ENCODE measurements at places on chromosomes 2 and 18.

- no peak for DNase-seq
These were observed 263.6 kb downstream of the XIRP2 start for GRCh38 chr2:167151894-167152293.

- no peak for DNase-seq
These were observed 5.5 kb downstream of the GCKR start for GRCh38 chr2:27502142-27502541.

DNA sequence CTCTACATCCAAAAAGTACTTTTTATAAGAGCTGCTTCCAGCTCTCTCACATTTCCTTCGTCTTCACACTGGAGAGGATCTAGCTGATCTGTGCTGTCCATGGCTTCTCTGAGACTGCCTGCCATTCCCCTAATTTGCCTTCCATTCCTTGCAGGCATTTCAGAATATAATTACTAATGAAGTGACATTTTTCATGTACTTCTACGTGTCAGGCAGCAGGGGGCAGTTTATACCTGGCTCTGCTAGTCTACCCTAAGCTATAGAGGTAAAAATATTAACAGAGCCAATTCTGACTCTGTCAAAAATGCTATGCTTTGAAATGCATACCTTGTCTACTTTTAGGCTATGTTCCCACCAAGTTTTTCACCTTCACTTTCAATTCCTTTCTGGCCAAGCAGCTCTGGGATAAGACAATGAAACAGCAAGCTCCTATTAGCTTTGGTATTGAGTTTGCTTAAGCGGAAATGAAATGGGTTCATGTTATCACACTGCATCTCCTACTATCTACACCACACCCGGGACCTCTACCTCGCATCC, 81.9 kb downstream of the MEP1B start:
- DNase-seq: no peak

GRCh38 chr2:135258193-135258592, 206.1 kb downstream of the RAB3GAP1 start:
- DNase-seq: no peak

DNA sequence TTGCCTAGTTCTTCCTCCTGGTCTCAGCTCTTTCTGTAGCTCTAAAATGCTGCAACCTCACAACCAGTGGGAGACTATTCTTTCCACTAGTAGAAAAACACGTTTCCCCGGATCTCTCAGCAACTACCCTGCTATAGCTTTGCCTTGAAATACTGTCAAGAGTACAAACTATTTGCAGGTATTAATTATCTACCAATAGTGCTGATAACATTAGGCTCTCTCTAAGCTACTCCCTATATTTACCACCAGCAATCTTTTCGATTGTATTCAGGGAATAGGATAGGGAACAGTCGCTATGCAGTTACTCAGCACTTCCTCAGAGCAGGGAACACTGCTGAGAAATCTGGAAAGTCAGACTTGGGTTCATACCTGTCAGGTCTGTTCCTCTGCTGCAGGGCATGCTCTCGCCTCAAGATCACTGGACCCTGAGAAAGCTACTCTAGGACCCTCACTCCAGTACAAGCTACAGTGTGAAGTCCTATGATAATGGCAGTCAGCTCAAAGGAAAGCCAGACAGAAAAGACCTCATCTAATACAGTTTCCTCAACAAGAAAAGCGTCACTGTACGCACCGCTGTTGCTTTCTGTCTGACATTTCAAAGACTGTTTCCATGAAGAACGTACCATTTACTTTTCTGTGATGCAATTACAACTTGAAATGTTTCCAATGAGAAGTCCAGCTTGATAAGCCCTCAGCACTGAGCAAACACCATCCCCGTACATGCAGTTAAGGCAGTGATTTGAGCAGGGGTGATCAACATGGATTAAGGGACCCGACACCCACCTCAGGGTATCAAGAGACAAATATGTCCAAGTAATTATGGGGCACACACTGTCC, 22.7 kb downstream of the GDF7 start:
- DNase-seq: no peak

GRCh38 chr2:149972066-149972465, 384.5 kb upstream of the MMADHC start:
- no peak for DNase-seq

DNA sequence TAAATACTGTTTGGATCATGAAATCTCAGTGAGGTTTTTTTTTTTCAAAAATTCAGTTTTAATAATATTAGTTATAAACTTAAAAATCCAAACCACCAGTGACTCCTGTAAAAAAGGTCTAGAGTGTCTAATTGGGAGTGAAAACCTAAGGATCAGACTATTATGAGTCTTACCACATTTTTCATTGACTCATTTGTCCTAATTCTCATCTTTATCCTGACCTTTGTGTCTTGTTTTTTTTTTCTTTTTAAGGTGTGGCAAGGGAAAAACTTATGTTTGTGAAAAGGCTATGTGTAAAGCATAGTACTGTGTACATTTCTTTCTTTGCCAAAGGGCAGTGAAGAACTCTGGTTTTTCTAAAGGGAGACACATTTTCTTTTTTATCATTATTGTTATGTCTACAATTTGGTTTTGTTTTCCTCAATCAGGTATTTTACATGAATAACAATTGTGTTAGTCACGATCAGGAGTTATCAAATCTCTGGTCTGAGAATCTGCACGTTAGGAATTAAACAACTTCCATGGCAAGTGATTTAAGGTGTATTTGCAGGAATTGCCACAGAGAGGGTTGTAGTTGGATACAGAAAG, 52.6 kb downstream of the RHBDD1 start:
- DNase-seq: no peak

DNA sequence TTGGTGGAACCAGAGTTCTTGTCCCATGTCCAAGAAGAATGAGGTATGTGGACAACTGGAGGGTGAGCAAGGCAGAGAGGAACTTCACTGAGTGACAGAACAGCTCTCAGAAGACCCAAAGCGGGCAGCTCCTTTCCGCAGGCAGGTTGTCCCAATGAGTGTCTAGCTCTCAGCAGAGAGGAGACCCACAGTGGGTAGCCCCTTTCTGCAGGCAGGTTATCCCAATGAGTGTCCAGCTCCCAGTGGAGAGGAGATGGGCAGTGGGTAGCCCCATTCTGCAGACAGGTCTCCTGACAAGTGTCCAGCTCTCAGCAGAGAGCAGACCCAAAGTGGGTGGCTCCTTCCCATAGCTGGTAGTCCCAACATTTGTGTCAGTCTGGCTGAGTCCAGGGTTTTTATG, 69.6 kb downstream of the SRBD1 start:
- DNase-seq: no peak

DNA sequence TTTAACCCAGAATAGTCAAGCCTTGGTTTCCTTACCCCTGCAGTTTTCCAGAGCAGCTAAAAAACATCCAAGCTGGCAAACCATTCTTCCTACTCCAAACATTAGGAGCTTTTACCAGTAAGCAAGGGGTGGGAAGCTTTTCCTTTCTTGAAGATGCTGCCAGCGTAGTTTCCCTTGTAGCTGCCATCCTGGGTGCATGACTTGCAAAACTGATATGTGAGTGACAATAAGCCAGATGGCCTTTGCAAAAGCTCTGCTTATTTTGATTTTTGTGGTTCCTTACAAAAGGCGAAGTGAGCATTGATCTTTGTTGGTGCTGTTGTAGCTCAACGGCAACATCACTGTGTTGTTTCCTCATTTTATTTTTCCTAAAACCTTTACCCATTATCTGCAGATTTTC, 138.8 kb downstream of the WDSUB1 start:
- no peak for DNase-seq

DNA sequence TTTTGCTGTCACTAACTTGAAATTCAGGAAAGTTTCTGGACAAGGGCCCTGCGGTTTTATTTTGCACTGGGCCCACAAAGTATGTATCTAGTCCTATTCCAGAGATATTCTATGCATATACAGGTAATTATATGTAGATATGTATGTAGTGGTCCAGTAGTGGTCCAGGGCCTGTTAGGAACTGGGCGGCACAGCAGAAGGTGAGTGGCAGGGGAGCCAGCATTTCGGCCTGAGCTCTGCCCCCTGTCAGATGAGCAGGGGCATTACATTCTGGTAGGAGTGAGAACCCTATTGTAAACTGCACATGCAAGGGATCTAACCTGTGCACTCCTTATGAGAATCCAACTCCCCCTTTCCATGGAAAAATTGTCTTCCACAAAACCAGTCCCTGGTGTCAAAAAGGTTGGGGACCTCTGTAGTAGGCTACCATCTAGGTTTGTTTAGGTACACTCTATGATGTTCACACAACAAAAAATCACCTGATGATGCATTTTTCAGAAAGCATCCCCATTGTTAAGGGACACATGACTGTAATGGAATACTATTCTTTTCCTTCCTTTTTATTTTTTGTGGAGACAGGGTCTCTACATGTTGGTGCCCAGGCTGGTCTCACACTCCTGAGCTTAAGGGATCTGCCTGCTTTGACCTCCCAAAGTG, 2.8 kb upstream of the PPP4R3B start:
- no peak for DNase-seq

GRCh38 chr2:119730671-119731177, 29.0 kb upstream of the PTPN4 start:
- peak; percentile 51 for DNase-seq

DNA sequence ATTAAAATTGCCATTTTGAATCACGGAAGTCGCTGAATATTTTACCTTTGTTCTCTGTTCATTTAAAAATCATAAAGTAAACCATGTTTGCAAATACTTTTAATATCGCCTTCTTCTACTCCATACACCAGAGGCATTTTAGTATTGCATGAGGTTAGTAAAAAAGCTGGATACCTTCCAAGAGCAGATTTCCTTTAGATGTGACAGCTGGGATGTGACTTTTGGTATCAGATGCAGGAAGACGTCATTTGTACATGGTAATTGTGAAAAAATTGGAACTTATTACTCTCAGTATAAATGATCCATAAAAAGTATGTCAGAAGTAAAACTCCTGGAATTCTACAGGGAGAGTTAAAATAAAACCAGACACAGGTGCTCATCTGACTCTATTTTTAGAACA, 89.5 kb downstream of the SLC4A10 start:
- no peak for DNase-seq

DNA sequence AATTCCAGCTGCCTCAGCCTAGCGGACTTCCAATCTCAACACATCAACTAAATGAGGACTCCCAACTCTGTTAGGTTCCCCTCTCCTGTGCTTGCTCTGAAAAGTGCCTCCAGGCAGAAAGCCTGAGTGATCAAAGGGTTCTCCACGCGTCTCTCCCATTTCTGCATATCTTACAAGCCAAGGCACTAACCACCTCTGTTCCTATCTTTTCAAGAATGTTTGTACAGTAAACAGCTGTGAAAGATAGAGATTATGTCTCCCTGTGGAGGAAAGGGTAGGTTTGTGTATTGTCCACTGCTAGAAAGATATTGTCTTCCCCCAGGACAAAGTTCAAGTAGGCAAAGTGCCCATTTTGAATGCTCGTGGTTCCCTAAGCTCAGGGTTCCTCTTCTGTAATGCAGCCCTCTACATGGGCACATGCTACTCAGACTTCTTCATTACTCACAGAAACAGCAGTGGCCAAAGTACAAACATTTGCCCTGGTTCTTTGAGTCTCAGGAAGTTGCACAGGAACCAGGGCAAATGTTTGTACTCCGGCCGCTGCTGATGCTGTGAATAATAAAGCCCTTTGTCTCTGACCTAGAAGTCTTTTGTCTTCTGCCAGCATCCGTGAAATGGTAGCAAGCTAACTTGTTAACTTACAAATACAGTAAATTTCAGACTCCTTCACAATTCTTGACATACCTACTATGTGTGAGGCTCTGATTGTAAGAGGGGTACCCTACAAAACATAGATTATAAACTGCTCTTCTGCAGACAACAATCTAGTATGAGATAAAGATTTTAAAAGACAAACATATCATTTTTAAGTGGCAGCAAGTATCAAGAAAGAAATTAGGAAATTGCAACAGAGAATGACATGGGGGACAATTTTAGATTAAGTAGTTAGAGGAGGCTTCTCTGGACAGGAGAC, 44.5 kb downstream of the PKDCC start:
- peak; percentile 92 for DNase-seq

- no peak for DNase-seq
These were observed 339.0 kb upstream of the ETAA1 start for GRCh38 chr2:67057901-67058703.
